ENCODE measurements at places on chromosomes 1 and 21. TPM values are rescaled to one million over a fixed set of nuclear protein-coding genes. Genes with fewer than 3 reads are reported as not detected.

The S100A1 gene
- total RNA-seq, result 0.54 TPM

The APCS gene
- not detected for total RNA-seq

The AGMAT gene
- total RNA-seq, result 1.4 TPM

The PROK1 gene
- total RNA-seq, result not detected

The FCRL4 gene
- not detected for total RNA-seq

The ABCG1 gene
- 0.08 TPM for total RNA-seq

The GNG4 gene
- total RNA-seq, result not detected

The GJA4 gene
- not detected for total RNA-seq

Measured in fibroblast of the aortic adventitia (primary cell).